ENCODE measurements at places on chromosomes 16 and 17.

DNA sequence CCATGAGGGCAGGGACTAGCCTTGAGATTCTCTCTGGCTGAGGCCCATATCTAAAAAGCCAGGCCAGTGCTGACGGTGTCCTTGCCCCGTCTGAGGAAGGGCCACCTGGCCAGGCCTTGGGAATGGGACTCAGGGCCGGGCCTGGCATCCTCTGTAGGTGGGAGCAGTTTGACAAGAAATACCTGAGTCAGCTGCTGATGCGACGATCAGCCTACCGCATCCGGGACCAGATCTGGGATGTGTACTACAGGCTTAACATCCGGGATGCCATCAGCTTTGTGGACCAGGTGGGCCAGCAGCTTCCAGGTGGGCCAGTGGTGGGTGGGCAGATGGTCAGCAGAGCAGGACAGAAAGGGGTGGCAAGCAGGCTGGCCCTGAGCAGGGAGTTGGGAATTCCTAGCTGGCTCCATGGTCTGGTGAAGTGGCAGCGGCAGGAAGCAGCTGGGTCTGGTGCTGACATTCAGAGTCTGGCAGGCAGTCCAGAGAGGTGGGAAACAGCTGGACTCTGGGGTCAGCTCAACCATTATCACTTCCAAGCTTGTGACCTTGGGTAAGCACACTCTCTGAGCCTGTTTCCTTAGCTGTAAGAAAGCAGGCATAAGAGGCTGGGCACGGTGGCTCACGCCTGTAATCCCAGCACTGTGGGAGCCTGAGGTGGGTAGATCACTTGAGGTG lies 9.5 kb downstream of the SLC9A5 start:
- DNase-seq = no peak

- no peak for DNase-seq
Measured at GRCh38 chr17:80906364-80907259, 85.0 kb upstream of the CHMP6 start.

DNA sequence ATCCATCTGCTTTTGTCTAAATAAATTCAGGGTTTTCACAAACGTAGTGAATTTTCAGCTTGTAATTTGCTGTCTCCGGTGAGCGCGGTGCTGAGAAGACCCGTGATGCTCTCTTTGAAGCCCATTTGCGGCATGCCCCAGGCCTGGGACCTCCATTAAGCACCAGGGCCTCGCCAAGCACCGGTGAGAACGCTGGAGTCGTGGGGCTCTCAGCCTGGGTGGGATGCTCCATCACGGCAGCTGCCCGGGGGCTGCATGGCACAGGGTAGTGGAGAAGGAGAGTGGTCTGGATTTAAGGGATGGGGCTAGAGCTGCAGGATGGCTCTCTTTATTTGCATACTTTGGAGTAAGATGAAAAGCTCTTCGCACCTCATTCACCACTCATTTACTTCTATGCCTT lies 248.7 kb downstream of the ABCC12 start:
- DNase-seq = no peak

- DNase-seq = no peak
Measured at GRCh38 chr16:81237942-81238295, 570 bp upstream of the BCO1 start.

DNA sequence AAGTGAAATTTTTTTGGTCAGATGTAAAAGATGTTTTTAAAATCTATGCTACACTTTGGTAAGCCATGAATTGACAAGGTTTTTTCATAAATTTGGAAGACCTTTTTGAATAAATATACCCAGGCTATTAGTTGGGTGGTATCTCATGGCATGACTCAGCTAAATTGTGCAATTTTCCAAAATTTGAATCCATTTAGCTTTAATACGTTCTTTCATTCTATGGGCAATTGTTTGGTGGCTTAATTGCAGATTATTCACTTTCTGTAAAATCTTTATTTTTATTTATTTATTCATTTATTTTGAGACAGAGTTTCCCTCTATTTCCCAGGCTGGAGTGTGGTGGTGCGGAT lies 82.8 kb upstream of the TNRC6A start:
- DNase-seq = no peak

DNA sequence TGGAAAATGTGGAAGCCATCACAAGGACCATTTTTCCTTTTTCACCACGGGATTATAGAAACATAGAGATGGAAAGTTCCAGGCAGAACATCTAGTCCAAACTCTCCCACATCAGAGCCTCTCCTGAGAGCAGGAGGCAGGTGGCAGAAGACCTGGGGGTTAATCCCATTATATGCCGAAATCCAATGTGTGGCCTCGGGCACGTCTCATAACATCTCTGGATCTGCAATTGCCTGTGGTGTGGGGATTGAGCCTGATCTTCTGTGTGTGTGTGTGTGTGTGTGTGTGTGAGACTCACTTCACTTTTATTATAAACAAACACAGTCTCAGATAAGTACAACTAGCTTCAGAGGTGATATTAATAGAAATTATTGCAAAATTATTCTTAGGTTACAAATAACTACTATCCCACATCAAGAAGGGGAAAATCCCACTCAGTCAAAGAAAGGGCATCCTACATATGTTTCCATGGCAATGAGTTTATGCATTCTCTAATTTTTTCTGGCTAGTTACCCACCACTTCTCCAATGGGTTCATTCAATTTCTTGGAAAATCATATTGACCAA lies 199.1 kb downstream of the FOXL1 start:
- DNase-seq = no peak

DNA sequence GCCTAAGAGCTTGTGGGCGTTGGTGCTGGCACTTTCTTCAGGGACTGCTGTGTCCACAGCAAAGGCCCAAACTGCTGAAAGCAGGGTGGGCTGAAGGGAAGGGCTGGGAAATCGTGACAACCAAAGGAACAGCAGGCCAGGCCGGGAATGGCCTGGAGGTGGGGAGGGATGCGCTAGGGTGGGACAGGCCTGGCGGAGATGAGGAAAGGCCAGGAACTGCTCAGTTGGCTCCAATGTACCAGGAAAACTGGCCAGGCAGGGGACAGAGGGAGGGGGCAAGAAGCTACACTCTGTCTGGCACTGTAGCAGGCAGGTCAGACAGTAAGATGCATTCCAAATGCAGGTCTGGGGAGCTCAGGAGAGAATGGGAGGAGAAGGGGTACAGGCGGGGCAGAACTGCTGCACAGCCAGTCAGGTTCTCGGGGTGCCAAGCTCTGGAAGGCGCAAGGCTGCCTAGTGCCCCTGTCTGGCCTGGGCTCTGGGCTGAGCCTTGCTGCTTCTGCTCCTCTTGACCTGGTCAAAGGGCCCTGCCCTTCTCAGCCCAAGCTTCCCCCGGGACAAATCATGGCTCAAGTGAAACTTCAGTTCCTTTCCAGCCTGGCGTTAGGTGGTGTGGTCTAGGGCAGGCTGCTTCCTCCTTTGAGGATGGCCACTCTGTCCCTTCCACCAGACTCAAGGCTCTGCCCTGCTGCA lies 7.3 kb downstream of the PNMT start:
- no peak for DNase-seq

DNA sequence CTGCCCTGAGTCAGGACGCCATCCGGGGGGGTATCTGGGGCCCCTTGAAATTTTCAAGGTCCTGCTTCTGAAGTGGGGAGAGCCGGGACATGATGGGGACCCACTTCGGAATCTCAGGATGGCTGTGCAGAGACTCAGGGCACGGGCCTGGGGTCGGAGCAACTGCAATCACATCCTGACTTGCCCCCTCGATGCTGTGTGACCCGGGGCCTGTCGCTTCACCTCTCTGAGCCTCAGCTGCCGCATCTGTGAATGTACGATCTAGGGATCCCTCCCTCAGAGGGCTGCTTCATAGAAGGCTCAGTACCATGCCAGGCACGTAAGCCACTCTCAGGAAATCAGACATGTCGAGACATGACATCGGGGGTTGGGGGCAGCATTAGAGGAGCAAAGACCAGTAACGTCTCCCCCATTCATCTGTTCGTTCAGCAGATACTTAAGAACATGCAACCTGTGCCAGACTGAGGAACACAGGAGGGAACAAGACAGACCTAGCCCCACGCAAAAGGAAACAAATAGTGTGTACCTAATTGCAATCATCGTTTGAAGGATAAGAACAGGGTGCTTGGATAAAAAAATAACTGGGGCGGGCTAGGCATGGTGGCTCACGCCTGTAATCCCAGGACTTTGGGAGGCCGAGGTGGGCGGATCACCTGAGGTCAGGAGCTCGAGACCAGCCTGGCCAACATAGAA lies 229.6 kb downstream of the PARN start:
- no peak for DNase-seq

GRCh38 chr17:55249861-55250260 lies 14.9 kb upstream of the HLF start:
- no peak for DNase-seq
